ENCODE measurements at places on chromosomes 1 and 21.

- no peak for DNase-seq
Observed at GRCh38 chr1:244102468-244102867, 51.4 kb downstream of the ZBTB18 start.

DNA sequence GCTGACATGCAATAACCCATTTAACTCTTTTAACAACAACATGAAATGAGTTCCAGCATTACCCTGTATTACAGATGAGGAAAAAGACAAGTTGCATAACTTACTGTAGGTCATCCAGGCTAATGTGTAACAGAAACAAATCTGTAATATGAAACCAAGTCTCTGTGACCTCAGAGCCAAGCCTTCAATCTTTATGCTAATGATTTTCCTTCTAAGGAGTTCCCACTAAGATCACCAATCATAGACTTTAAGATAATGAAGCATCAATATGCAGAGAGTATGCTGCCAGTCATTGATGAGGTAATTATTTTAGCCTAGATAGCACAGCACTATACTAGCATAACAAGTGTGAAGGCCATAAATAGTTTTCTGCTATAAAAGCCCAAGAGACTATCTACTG is 35.6 kb upstream of the RNPC3 start:
- DNase-seq = peak; percentile 39

- peak; percentile 81 for DNase-seq
Observed at GRCh38 chr1:81802707-81803430, 2.1 kb downstream of the ADGRL2 start.

- no peak for DNase-seq
Observed at GRCh38 chr1:227541796-227542152, 21.6 kb upstream of the ZNF678 start.

DNA sequence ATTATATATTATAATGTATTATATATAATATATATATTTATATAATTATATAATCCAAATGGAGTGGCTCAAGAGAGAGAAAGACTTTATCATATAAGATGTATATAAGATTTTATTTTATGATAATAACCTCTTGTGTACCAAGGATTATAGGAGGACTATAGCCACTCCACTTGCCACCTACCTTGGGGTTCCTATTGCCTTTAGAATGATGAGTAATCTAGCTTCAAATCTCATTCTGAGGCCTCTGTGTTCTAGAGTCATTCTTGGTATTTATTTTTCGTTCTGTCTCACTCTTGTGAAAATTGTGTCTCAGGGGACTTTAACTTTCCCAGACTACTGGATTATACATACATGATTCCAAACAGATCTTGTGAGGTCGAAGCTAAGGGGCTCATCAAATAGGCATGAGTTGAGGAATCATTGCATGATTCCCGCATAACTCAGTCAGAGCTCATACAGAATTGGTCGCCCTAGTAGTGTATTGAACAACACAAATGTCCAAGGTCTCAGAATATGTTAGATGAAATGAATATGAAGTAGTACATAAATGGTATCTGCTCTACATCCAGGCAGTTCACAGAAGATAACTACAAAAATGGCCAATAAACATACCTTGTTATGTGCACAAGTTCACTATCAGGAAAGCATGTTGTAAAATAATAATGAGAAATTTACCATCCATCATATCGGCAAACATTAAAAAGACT is 159.5 kb upstream of the RNPC3 start:
- no peak for DNase-seq

DNA sequence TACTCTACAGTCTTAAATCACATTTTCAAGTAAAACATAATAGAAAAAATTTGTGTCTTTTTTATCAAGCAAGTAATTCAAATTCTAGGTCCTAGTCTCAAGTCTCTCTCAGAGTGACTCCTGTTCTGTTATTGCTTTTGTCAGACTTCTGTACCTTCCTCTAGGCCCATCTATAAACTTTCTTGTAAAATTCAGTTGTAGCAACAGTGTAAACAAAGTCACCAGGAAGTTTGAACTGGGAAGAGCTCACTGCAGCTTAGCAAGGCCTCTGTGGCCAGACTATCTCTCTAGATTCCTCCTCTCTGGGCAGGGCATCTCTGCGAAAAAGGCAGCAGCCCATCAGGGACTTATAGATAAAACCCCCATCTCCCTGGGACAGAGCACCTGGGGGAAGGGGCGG is 13.5 kb upstream of the ZNF678 start:
- DNase-seq = no peak

GRCh38 chr21:34204481-34205439 is 131.4 kb downstream of the MRPS6 start:
- DNase-seq = no peak

GRCh38 chr1:36161641-36162531 is 5.9 kb downstream of the MAP7D1 start:
- peak; percentile 29 for DNase-seq

DNA sequence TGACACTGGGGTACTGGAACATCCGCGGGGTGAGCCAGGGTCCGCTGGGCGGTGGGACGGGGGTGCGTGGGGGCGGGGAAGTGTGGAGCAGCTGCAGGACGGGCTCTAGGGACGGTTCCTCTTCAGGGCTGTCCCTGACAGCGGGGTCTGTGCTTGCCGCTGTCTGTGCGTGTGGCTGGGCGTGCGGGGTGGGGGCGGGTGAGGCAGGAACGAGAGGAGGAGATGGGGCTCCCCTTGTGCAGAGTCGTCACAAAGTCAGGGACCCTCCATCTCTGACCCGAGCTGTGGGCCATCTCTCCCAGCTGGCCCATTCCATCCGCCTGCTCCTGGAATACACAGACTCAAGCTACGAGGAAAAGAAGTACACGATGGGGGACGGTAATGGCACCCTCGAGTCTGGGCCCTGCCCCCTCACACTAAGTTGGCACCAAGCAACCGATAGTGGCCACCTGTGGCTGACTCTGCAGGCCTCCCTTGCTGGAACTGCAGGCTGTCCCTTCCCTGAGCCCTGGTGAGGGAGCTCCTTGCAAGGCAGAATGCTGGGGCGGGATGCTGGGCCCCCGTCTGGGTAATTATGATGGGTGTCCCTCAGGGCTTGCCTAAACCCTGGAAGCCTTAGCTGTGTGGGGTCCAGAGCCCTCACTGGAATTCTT is 392 bp downstream of the GSTM2 start:
- DNase-seq = no peak

GRCh38 chr1:54245501-54245900 is 45.5 kb downstream of the MRPL37 start:
- peak; percentile 19 for DNase-seq

- DNase-seq = no peak
Observed at GRCh38 chr1:3544040-3544977, 67.0 kb downstream of the MEGF6 start.

GRCh38 chr1:171940368-171940767 is 99.1 kb downstream of the DNM3 start:
- peak; percentile 2 for DNase-seq

- no peak for DNase-seq
Observed at GRCh38 chr1:207659545-207660153, 14.7 kb downstream of the CR1L start.

- no peak for DNase-seq
Observed at GRCh38 chr21:37837381-37837780, 78.9 kb downstream of the KCNJ6 start.

GRCh38 chr1:221712198-221712684 is 29.6 kb downstream of the DUSP10 start:
- peak; percentile 87 for DNase-seq

DNA sequence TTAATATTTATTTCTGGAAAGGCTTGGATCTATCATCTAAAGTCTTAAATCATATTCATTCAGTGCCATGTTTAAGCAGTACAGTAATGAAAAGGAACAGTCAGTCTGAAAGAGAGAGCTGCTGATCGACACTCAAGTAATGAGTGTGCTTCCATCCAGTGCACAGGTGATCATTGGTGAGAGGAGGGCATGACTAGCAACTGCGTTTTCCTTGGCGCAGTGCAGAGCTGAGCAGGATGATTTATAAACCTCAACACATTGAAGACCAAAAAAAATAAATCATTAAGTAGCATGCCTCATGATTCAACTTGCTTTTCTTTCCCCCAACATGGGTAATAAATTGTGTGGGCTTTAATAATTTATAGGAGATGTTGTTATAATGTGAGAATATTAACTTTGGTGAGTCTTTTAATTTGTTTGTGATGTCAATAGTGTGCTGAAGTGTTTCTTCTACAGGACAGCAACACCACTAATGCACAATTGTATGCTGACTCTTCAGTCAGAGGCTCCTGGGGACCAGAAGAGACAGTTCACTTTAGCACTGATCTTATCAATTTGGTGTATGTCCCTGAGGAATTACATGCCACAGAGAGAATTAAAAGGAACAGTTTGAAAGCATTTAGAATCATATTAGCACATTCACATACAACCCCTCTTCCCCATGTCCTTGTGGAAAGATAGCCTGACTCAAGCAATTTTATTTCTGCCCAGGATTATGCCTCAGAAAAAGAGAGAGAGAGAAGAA is 199.7 kb upstream of the ADGRL2 start:
- no peak for DNase-seq

DNA sequence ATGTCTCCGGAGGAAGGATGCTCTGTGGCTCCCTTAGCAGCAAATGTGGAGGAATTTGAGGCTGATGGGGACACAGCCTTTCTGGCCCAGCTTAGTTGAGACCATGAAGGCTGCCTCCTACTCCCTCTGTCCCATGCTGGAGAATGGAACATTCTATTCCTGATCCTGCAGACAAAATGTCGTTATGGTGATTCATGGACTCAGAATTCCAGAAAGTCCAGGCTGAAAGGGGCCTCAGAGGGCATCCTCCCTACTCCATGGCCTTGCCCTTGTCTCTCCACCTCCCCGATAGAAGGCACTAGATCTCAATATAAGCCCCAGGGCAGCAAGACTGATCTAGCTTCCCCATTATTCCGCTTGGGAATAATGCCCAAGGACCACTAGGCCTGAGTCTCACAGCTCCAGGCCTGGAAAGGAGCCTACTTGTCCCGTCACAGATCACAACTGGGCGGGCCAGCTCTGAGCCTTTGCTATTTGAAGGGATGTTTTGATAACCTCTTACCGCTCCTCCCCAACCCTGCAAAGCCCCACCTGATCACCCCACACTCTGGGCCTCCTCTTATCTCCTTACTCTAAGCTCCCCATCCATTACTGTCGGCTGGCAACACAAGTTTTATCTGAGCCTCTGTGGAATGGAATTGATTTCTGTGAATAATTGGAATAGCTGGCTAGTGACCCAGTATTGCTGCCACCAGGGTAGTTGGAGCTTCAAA is 52.8 kb upstream of the TRABD2B start:
- DNase-seq = no peak

GRCh38 chr1:40258445-40258769 is 371 bp downstream of the ZMPSTE24 start:
- no peak for DNase-seq

DNA sequence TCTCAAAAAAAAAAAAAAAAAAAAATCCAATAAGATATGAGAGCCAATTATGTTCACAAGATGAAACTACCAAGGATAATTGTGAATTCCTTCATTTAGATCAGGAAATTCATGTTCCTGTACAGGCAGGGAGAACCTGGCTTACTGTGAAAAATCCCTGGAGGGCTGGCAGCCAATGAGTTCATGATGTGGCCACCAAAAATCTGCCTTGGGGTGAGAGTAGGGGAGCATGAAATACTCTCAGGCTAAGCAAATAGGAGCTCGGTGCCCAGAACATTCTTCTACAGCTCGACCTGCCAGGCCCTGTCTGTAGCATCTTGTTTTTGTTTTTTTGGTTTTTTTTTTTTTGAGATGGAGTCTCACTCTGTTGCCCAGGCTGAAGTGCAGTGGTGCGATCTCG is 50.1 kb downstream of the PIK3CD start:
- no peak for DNase-seq

DNA sequence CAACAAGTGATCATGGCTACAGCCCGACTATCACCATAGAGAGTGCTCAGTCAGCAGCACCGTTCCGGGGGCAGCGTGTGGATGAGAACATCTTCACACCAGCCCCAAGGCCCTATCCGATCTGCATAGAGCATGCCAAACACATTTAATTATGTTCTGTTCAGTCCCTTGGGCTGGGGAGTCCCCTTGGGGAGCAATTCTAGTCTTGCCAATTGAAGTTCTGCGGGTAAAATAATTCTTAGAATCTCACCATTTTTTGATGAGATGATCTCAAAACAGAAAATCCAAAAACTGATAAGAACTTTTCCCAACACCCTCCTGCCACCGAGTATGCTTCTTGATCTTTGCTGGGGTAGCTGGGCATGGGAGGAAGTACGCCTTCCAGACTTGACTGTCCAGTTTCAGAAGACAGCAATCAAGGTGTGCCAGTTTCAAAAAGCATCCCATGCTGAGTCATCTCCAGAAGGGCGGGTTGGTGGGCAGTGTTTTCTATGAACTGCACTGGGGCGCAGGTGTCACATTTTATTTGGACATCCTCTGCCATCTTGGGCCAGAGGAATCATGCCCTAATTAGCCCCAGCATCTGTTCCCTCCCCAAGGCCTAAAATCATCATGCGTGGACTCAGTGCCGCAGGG is 20.8 kb upstream of the PTPRF start:
- no peak for DNase-seq

DNA sequence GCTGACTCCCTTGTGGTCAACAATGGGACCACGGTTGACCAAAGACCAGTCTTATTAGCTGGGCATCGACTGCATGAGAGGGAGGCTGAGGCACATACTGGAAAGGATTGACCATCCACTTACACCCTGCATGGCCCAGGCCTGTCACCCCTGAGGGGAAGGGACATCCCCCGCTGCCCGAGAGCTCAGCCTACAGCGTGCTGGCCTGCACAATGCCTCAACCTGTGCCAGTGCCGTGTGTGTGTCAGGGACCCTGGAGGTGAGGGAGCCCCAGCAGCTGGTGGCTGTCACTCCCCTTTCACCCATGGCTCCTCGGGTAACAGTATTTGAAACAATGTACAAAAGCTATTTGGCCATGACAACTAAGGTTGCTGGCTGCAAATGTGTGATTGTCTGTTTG is 67.3 kb downstream of the SLC35F3 start:
- no peak for DNase-seq

DNA sequence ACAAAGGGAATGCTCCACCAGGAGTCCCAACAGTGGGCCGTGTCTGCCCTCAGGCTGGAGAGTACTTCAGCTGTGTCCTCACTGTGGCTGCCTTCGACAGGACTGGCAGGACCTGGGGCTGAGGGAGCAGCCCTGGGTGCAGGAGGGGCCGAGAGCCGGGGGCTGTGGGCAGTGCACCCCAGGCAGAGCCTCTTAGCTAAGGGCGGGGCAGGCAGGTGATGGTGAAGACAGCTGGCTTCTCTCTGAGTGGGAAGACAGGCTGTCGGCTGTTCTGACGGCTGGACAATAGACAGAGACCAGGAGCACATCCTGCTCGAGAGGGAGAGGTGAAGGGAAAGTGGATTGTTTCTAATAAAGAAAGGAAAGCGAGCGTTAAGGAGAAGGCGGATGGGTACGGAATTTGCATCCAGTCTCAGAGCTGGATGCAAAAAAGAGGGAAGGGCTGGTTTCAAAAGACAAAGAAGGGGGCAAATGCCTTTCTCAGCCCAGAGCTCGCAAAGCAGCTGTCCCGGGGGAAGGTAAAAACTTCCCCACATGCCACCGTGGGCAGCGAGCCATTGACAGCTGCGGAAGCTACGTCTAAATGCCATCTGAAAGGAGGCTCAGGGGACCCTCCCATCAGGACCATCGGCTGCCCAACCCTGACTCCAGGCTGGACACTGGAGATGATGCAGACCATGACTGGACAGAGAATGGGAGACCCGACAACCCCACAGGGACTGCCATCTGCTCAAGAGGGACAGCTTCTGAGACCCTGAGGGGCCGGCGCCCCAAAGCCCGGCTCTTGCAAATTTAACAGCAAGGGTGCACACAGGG is 92.0 kb downstream of the STUM start:
- no peak for DNase-seq

Measured in cardiac fibroblast (primary cell).